ENCODE measurements at places on chromosomes 4 and X. TPM values are rescaled to one million over a fixed set of nuclear protein-coding genes. Genes with fewer than 3 reads are reported as not detected.
A peak's percentile ranks its signal among the peaks of the same experiment; 100 is the strongest.

DNA sequence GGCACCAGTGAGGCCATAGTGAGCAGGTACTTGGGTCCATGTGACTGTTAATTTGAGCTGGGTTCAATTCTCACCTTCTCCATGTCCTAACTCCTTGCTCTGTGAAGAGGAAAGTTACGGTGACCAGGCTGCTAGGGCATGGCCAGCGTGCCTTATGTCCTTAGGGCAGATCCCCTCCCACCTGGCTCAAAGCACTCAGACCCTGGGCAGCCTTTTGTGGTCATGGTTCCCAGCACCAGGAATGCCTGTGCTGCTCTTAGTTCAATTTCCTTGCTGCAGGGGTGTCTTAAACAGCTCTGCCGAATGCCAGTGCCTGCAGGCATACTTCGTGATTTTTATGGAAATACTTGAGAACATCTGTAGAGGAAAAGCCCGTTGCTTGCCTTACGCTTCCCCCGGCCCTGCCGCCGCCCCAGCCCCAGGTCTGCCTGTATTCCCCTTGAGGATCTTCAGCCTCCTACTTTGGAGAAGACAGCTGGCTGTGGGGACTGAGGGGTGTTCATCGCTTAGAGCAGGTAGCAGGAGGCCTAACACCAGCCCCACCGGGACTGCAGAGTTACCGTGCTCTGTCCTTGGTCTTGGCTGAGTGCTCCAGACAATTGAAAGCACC, 3.1 kb upstream of the CDK16 start:
- no peak for DNase-seq

DNA sequence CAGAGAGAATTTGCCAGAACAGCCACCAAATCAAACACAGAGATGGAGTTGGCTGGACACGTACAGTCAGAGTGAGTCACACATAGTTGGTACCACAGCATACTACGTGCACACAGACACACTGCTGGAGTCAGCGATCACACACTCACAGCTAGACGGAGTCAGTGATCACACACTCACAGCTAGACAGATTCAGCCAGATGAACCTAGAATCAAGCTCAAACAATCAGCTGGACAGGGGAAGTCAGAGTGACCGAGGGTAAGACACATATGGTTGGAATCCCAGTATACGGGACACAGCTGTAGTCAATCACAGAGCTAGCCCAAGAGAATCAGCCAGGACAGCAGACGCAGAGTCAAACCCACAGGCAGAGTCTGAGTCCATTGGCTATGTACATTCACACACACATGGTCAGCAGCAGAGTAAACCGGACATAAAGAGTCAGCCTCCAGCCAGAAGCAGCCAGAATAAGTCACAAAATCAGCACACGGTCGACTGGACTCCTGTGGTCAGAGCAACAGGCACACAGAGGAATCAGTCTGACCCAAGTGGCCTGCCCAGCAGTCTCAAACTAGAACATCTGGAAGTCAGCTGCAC, 4.6 kb downstream of the SLC38A5 start:
- no peak for DNase-seq

- DNase-seq = no peak
These were observed at the start of gene IL1RAPL1 for GRCh38 chrX:28586981-28587551. Gene IL1RAPL1 (plus strand): TSS chrX:28587446.

GRCh38 chrX:22378296-22378695, 105.6 kb downstream of the CBLL2 start:
- DNase-seq = no peak

- no peak for DNase-seq
These were observed 40.6 kb upstream of the SERTM2 start for GRCh38 chrX:111470681-111471403.

GRCh38 chr4:2723751-2724150, 32.4 kb downstream of the TNIP2 start:
- no peak for DNase-seq

Gene SLC38A5
- 43.8 TPM for total RNA-seq

- no peak for DNase-seq
These were observed 217.5 kb upstream of the ADAMTS3 start for GRCh38 chr4:72786401-72786990.

Gene ITGB1BP2
- 1.6 TPM for total RNA-seq

Gene EREG
- total RNA-seq = 2.7 TPM

Gene ITIH6
- 0.02 TPM for total RNA-seq

Gene IL3RA
- total RNA-seq = 0.27 TPM

Gene ATP2B3
- not detected for total RNA-seq

DNA sequence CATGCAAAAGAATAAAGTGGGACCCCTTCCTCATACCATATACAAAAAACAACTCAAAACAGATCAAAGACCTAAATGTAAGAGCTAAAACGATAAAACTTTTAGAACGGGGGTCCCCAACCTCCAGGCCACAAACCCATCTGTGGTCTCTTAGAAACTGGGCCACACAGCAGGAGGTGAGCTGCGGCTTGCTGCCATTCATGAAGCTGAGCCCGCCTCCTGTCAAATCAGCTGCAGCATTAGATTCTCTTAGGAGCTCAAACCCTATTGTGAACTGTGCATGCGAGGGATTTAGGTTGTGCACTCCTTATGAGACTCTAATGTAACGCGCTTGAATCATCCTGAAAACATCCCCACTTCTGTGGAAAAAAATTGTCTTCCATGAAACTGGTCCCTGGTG, 7.0 kb upstream of the GATA1 start:
- DNase-seq = no peak

Gene HS6ST2
- total RNA-seq = 39.1 TPM

DNA sequence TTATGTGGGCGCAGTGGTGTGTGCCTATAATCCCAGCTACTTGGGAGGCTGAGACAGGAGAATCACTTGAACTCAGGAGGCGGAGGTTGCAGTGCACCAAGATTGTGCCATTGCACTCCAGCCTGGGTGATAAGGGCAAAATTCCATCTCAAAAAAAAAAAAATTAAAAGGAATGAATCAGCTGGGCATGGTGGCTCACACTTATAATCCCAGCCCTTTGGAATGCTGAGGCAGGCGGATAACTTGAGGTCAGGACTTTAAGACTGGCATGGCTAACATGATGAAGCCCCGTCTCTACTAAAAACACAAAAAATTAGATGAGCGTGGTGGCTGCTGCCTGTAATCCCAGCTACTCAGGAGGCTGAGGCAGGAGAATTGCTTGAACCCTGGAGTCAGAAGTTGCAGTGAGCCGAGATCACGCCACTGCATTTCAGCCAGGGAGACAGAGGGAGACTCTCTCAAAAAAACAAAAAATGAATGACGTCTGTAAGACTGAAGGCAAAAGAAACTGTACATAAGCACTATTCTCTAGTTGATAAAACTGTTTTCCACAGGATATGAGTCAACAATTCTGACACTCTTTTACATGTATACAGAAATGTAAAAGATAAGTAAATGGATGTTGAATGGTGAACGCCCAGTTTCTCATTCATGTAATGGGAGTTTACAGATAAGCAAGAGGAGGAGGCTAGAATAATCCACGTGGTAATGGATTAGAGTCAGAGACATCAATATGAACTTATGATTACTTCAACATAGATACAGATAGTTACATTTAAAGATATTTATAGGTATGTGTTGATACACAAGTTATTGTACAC, 22.2 kb downstream of the CENPC start:
- DNase-seq = peak; percentile 0

Data from NCI-H460 (cell line).